Stimulated activated CD4-positive, alpha-beta T cell treated with anti-CD3 and anti-CD28 coated beads, Interleukin-1b, Interleukin-23, amount 100 ng/mL, for 24 hours (primary cell): ENCODE measurements at places on chromosomes 13 and 19.

GRCh38 chr19:58154287-58154678, 3.7 kb upstream of the ZNF329 start:
- DNase-seq = no peak

- DNase-seq = no peak
These were observed 750 bp downstream of the RAB20 start for GRCh38 chr13:110560601-110561343.

- DNase-seq = no peak
These were observed 661.7 kb upstream of the SLITRK1 start for GRCh38 chr13:84543962-84544361.

GRCh38 chr13:62846302-62846701, 1430.7 kb upstream of the PCDH20 start:
- no peak for DNase-seq

DNA sequence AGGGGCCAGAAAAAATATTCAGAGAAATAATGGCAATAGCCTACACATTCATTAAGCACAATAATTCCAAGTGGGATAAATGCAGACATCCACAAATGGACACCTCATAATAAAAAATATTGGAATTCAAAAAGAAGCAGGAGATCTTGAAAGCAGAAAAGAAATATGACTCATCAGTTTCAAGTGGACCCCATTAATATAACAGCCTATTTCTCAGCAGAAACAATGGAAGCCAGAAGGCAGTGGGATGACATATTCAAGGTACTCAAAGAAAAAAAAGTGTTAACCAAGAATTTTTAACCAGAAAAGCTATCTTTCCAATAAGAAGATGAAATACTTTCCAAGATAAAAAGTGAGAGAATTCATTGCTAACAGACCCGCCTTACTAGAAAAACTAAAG, 48.4 kb upstream of the CYP2A13 start:
- no peak for DNase-seq

GRCh38 chr19:32266460-32266859, 79.0 kb upstream of the ZNF507 start:
- no peak for DNase-seq

- DNase-seq = no peak
These were observed 142.3 kb downstream of the RGCC start for GRCh38 chr13:41599619-41600018.

DNA sequence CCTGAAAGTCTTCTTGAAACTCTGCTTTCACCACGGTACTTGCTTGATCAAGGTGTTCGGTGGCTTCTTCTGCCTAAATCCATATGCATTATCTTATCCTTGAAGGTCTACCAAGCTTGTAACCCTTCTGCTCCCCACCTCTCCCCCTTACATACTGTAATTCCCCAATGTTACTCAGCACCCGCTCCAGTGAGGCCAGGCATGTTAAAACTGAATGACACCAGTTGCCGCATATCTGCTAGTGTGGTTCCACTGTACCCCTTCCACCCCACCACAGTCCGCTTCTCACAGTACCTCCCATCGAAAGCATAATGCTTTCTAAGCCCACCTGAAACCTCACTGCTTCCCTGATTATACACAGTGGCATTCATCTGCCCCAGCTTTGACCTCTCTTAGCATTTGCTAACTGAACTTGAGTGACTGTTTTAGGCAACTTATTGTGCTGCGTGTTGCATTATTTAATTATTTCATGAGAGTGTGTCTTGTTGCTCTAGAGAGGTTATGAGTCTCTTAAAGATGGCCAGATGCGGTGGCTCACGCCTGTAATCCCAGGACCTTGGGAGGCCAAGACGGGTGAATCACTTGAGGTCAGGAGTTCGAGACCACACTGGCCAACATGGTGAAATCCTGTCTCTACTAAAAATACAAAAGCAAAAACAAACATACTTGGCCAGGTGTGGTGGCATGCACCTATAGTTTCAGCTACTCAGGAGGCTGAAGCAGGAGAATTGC, 87.6 kb upstream of the MBNL2 start:
- DNase-seq = no peak

GRCh38 chr13:34757441-34757840, 184.6 kb upstream of the NBEA start:
- no peak for DNase-seq

GRCh38 chr19:46981286-46981945, 38.2 kb upstream of the NPAS1 start:
- no peak for DNase-seq

GRCh38 chr13:75405976-75406703, 75.8 kb downstream of the TBC1D4 start:
- no peak for DNase-seq

DNA sequence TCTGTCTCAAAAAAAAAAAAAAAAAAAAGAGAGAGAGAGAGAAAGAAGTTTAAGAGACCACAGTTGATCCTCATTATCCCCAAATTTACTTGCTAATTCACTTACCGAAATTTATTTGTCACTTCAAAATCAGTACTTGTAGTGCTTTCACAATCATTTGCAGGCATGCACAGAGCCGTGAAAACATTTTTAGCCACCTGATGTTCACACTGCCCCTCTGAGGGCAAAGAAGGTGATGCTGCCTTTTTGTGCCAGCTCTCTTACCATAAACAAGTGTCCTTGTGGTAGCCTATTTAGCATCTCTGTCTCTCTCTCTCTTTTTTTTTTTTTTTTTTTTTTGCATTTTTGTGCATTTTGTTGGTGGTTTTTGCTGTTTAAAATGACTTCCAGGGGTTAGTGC, 24.1 kb upstream of the CASP14 start:
- DNase-seq = no peak

DNA sequence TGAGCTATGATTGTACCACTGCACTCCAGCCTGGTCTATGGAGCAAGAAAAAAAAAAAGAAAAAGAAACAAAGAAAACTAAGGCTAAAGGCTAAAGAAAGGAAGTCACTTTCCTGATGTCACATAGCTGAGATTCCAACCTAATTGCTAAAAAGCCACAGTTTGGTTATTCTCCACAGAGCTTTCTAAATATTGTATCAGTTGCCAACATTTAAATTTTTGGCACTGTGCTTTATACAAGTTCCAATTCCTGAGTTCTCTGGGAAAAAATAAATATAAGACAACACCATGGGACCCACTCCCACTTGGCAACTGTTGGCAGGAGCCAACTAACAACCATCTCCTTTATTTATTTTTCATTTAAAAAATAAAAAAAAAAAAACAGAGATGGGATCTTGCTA, 11.2 kb upstream of the LYPD3 start:
- no peak for DNase-seq

GRCh38 chr13:107518780-107519179, 696.6 kb downstream of the LIG4 start:
- DNase-seq = no peak

DNA sequence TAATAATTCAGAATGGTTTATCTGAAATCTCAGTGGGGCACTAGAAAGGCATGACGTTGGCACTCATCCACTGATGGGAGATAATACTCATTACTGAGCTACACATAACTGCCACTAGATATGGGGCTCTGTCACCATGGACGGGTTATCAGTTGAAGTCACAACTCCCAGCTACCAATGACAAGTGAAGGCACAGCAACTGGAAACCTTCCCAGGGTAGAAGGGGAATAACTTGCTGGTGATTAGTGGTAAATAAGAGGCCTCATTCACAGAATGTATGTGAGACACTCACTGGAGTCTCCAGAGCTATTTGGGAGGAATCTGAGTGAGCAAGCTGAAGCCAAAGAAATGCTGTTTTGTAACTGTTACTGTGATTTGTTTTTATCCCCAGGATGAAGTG, 249.6 kb downstream of the ENOX1 start:
- DNase-seq = no peak
